ACHN (cell line): ENCODE measurements at places on chromosomes 1 and 21.
A peak's percentile ranks its signal among the peaks of the same experiment; 100 is the strongest.

DNA sequence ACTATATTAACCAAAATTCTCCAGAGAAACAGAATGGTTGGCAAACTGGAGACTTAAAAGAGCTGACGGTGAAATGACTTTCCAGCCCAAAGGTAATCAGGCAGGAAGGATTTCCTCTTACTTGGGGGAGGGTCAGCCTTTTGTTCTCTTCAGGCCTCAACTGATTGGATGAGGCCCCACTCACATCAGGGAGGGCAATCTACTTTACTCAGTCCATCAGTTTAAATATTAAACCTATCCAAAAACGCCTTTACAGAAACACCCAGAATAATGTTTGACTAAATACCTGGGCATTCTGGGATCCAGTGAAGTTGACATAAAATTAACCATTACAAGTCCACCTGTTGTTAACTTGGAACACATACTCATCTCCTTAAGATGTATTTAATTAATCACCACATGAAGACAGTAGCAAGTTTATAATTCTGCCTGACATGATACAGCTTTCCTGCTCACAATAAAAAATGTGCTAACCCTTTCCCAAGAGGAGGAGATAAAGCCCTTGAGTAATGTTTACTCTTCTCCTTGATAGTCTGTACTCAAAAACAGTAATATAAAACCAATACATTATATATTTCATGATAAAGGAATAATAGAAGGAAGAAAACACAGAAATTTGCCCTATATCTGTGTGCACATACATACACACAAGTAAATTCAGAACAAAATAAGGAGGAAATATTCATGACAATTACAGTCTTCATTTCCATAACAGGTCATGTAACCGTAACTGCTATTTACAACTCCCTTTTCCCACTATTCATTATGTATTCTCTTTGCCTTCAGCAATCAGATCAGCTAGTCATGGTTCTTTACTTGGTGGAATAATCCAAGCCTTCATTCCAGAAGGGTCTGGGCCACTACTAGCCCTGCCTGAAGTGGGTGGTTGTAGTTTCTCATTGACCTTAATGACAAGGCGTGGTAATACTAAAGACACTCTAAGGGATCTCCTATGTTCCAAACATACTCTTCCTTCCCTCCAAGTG is 107.5 kb upstream of the RUNX1 start:
- DNase-seq = no peak

DNA sequence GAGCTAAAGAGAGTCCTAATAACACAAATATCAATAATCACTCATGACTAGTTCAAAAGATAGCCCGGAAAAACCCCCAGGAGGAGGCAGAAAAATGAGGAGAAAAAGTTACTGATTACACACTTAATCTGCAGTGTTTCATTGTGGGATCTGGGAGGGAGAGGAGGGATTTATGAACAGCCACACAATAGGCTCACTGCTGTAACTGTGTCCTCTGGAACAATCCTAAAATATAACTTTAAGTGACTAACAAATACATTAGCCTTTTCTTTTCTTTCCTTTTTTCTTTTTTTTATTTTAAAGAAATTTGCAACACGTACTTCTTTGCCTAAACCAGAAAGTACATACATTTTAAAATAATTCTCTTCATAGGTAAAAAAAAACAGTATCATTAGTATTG is 106.3 kb upstream of the LBR start:
- peak; percentile 24 for DNase-seq

GRCh38 chr21:29453511-29453910 is 154.8 kb downstream of the BACH1 start:
- DNase-seq = no peak

GRCh38 chr1:61224609-61225008 is 142.2 kb downstream of the NFIA start:
- DNase-seq = no peak

GRCh38 chr1:29638281-29638680 is 402.0 kb downstream of the PTPRU start:
- DNase-seq = no peak

DNA sequence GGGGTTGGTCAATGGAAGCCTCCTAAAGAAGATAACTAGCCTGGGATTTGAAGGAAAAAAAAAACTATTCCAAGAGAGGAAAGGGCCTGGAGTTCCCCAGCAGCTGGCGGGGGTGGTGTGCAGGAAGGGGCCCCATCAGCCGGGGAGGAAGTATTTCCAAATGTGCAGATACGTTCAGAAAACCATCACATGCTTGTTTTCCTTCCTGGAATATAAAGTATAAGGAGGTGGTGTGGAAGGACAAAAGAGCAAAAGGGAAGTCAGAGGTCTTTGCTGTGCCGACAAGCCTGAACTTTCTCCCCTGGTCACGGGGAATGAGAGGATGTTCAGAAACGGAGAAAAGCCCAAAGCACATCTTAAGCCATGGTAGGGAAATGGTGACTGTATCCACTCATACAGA is 72.0 kb upstream of the BACE2 start:
- no peak for DNase-seq

- DNase-seq = no peak
These were observed 7.9 kb upstream of the ADGRB2 start for GRCh38 chr1:31771891-31772668.

GRCh38 chr1:116537040-116537831 is 33.6 kb downstream of the CD58 start:
- DNase-seq = no peak

DNA sequence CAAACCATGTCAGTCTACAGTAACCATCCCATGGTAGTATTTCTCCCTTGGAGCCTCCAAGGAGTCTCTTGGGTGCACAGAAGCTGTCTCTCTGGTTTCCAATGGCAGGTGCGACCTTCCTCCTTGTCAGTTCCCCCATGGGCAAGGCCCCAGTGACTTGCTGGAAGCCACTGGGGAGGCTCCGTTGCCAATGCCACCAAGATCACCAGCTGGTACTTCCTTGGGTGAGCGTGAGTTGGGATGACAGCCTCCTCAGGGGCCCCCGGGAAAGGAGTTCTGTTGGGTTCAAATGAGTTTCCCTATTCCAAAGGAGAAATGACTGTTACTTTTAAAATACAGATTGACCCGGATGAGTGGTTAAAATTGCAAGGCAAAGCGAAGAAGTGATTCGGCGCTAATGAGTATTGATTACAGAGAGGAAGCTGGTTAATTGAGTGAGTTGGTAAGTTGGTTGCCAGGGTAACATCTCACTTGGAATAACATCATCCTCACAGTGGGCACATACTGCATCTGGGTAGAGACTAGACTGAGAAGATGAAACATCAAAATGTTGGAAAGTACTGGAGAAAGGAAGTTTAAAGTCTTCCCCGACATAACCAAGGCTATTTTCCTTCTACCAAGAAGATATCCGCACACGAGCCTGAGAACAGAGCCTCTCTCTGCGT is 53.0 kb upstream of the LAPTM5 start:
- no peak for DNase-seq

DNA sequence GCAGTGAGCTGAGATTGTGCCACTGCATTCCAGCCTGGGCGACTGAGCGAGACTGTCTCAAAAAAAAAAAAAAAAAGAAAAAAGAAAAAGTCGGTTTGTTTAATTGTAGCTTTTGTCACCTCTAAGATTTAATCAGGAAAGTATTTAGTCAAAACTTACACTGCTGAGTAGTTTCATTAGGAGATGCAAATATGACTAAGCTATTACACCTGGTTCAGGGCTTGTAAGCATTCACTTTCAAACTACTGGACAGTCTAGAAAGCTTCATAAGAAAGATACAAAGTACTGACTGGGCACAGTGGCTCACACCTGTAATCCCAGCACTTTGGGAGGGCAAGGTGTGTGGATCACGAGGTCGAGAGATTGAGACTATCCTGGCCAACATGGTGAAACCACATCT is 75.9 kb upstream of the CACYBP start:
- no peak for DNase-seq

DNA sequence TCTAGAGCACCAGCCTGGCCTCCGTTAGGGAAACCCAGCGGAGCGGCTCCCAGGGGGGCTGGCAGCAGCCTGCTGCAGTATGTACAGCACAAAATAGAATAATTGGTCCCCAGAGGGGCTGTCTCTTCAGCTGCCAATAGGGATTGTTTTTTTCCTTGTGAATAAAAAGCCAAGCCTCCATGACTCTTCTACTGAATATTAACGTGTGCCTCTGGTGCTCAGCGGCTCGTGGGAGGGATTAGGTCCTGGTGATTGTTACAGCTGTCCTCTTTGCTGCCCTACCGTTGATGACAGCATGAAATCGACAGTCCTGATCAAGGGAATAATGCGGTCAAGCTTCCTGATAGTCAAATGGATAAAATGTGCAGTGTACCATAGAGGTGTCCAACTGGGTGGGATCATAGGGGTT is 190.7 kb upstream of the RUNX1 start:
- DNase-seq = peak; percentile 65

DNA sequence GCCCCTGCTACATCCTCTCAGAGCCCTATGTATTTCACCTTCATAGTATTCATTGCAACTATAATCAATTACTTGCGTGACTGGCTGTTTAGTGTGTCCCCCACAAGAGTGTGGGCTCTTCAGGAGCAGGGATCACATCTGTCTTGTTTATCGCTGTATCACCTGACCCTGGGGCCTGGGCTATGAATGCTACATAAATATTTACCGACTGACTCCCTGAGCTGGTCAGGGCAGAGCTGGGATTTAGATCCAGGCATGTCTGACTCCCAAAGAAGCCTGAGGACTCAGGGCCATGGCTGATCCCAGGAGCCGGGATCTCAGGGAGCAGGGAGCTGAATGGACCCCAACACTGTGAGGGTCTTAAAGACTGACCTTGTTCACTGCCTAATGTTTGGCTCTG is 49.7 kb downstream of the AHDC1 start:
- DNase-seq = no peak

DNA sequence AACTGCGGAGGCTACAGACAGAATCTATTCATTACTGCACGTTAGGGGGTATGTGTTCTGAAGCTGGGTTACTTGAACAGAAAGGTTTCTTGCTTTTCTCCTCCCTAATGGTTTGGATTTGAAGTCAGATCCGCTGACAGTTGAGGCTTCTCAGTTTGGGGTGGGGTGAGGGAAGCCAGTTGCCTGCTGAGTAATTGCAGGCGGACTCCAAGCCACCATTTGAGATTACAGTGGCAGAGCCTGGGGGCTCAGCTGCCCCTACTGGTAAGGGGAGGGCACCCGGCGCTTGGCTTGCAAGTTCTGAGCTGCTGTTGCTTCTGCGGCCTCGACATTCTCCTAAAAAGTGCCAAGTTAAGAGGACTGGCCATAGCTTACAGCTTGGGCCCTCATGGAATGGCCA is 2.0 kb downstream of the GRHL3 start:
- DNase-seq = no peak

GRCh38 chr1:229196404-229197264 is 74.3 kb upstream of the RAB4A start:
- DNase-seq = no peak

- no peak for DNase-seq
These were observed 44.4 kb upstream of the SCCPDH start for GRCh38 chr1:246679794-246680177.

- no peak for DNase-seq
These were observed 122.3 kb downstream of the PGBD5 start for GRCh38 chr1:230303822-230304221.

DNA sequence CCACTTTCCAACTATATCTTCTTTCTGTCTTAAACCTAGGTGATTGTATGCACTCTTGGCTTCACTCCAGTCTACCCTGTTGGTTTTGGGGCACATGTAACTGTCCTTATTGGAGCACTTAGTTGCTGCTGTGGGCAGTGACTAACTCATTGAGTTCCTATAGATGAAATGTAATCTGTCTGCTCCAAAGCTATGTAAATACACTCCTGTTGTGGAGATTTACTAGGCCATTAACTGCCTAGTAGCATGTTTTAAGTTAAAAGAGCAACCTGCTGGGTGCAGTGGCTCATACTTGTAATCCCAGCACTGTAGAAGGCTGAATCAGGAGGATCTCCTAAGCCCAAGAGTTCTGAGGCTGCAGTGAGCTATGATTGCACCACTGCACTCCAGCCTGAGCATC is 137.6 kb downstream of the ZMYM4 start:
- DNase-seq = no peak

GRCh38 chr1:180530501-180530900 is 28.1 kb upstream of the ACBD6 start:
- DNase-seq = peak; percentile 25

- DNase-seq = no peak
These were observed 3.0 kb downstream of the SDF4 start for GRCh38 chr1:1228596-1229321.

DNA sequence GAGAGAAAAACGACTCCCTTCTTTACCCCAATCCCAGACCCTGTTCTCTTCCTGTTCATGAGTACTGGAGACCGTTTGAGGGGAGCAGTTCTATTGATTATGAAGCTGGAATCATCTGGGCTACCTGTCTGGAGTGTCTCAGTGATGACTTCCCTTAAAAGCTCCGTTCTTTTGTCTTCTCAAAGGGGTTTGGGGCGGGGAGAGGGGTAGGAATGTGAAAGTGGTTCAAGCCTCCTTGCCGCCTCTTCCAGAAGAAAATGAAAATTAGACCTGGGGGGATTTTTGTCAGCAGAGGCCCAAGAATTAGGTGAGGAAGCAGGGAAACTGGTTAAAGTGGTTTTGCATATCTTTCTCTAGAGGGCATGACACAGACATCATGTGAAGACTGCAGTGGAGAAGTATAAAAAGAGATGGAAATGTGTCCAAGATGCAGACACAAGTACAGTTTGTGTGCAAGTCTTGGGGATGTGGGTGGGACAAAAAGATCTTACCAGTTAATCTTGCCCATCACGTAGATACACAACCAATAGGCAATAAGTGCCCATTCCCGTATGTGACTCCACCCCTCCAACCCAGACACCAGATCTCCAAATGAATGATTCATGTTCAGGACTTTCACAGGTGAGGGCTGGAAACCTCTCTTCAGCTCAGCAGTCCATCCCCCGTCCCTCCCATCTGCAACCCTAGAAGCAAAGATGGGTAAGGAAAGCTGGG is 470 bp upstream of the MTMR11 start:
- DNase-seq = peak; percentile 84

DNA sequence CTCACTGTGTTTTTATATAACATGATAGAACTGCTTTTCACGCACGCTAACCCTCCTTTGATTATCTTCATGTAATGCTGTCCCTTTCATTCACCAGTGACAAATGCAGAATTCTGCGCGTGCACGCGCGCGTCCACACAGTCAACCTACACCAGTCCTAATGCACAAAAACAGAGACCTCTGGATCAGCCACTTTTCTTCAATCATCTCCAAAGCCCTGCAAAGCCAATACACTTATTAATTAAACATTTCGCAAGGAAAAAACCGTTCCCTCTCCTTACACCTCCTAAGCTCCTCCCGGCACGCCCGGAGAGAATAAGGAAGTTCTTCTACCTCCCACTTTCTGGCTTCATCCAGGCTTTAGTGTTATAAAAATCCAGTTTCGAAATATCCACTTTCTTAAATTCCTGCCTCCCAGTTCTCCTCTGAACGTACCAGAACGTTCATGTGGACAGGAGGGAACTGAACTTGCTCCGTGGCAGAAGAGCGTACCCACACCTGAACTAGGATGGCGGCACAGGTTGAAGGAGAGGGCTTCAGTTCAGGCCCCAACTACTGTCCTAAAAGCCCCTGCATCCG is 4.6 kb downstream of the LMX1A start:
- no peak for DNase-seq

GRCh38 chr1:5526822-5527551 is 465.2 kb downstream of the NPHP4 start:
- no peak for DNase-seq
